Left lung (tissue), 14 donors: ENCODE measurements at places on chromosomes 3 and 15. TPM values are rescaled to one million over a fixed set of nuclear protein-coding genes. Genes with fewer than 3 reads are reported as not detected.

Gene COL6A5
- 2.4 TPM for polyA plus RNA-seq

Gene XXYLT1
- 25.9 TPM for polyA plus RNA-seq

Gene OIP5
- 6.4 TPM for polyA plus RNA-seq

Gene IGF2BP2
- polyA plus RNA-seq, result 69.9 TPM

Gene ZNF860
- polyA plus RNA-seq, result 13.8 TPM

Gene ACTRT3
- polyA plus RNA-seq, result 2.5 TPM

Gene GOLGA8K
- polyA plus RNA-seq, result 3.3 TPM

Gene ARPP21
- polyA plus RNA-seq, result 0.26 TPM

Gene GOLGB1
- polyA plus RNA-seq, result 69.8 TPM

Gene CYP8B1
- 0.17 TPM for polyA plus RNA-seq

Gene GATM
- polyA plus RNA-seq, result 19.7 TPM

Gene TGM5
- not detected for polyA plus RNA-seq

Gene CPA3
- 0.27 TPM for polyA plus RNA-seq

Gene SPINK8
- not detected for polyA plus RNA-seq

Gene SLC35A5
- polyA plus RNA-seq, result 61.2 TPM

Gene CCR9
- polyA plus RNA-seq, result not detected

Gene MELTF
- 4.3 TPM for polyA plus RNA-seq

Gene PLA2G4D
- 0.06 TPM for polyA plus RNA-seq

Gene NOX5
- 0.48 TPM for polyA plus RNA-seq

Gene SENP8
- 4.7 TPM for polyA plus RNA-seq

Gene PKM
- polyA plus RNA-seq, result 705 TPM
